ENCODE measurements at places on chromosomes 6 and 20.

DNA sequence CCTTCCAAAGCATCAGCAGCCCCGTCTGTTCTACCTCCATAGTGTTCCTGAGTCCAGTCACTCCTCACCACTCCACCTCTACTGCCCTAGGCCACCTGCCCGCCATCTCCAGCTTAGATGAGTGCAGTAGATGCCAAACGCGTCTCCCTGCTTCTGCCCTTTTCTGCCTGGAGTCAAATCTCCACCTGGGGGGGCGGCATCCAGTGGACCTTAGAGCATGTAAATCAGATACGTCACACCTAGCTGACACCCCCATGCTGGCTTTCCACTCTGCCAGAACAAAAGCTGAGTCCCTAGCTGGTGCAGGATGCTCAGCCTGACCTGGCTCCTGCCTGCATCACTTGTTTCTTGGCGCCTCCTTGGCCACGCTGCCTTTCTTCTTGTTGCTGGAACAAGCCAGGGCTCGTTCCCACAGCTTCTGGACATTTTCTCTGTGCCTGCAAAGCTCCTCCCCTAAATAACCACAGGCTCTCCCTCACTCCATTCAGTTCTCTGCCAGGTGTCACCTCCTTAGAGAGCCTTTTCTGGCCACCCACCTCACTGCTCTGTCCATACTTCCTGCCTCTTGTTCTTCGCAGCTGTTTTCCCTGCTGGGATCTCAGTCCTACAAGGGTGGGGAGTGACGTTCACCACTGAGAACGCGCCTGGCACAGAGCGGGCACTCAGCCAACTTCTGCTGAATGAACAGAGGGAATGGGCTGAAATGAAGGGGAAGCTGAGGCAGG, 5.8 kb downstream of the DDR1 start:
- no peak for DNase-seq

DNA sequence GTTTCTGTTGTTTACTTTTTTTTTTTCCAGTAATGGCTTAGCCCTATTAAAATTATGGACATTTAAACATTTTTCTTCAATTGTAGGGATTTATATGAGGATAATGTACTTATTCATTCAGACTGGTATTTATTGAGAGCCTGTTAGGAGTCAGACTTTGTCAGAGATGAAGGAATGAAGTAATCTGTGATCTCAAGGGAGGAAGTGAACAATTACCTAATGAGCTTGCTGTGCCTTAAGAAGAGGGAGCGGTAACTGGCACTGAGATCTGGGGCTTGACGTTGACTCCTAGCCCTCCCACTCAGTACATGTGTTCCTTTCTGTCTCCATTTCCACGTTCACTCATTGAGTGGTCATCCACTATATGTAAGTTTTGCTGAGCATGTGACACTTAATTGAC, 12.6 kb downstream of the AFDN start:
- no peak for DNase-seq

DNA sequence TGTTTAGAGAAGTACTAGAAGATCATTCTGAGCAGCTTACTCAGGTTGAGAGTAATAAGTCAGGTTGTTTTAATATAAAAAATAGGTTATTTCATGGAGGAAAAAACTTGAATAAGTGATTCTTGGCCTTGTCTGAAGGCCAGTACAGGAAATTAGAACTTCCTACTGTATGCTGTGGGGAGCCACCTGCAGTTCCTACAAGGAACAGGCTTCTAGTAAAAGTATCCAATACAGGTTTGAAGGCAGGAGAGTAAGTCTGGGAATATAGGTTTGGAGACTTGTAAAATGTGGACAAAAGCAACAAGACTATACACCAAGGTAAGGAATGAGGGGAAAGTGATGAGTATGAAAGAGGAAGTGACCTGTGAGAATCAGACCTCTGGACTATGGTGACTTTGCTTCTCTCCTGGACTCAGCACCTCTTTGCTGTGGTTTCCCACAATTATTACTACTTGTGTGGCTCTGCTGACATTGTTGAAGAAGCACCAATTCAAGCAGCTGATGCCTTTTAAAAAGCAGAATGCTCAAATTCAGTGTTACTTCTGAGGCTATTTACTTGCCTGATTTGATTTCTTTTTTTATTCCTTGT, 278.6 kb downstream of the TBC1D7 start:
- no peak for DNase-seq

- no peak for DNase-seq
Measured at GRCh38 chr6:101765281-101765680, 371.8 kb downstream of the GRIK2 start.

DNA sequence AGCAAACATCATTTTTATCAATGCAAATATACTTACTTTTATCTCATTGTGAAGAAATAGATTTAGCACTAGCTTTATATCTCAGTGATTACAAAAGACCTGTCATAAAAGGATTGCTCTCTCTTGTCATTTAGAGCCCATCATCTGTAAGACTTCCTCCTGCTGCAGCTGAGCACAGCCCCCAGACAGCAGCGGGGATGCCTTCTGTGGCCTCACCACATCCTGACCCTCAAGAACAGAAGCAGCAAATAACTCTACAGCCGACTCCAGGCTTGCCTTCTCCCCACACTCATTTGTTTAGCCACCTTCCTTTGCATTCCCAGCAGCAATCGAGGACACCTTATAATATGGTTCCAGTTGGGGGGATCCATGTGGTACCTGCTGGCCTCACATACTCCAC, 127.0 kb upstream of the EDN1 start:
- peak; percentile 55 for DNase-seq

- DNase-seq = no peak
Measured at GRCh38 chr20:42857446-42857845, 332.3 kb downstream of the PTPRT start.

GRCh38 chr6:98920904-98921431, 26.8 kb downstream of the FBXL4 start:
- DNase-seq = no peak

- DNase-seq = no peak
Measured at GRCh38 chr6:39100358-39100757, 14.6 kb downstream of the SAYSD1 start.

DNA sequence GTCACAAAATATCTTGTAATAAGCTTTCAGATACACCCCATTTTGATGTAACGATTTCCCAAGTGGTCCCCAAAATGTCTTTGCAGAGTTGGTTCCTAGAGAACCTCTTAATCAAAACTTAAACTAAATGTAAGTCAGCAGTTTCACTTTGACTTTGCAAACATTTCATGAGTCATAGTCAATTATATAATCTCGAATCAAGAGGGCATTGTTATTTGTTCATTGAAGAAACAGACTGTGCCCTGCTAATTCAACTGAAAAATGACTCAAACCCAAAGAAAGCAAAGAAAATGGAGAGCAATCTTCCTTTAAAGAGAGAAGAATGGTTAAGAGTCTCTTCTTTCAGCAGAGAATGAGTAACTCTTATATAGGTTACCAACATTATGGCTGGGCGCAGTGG, 58.3 kb downstream of the IPCEF1 start:
- no peak for DNase-seq

DNA sequence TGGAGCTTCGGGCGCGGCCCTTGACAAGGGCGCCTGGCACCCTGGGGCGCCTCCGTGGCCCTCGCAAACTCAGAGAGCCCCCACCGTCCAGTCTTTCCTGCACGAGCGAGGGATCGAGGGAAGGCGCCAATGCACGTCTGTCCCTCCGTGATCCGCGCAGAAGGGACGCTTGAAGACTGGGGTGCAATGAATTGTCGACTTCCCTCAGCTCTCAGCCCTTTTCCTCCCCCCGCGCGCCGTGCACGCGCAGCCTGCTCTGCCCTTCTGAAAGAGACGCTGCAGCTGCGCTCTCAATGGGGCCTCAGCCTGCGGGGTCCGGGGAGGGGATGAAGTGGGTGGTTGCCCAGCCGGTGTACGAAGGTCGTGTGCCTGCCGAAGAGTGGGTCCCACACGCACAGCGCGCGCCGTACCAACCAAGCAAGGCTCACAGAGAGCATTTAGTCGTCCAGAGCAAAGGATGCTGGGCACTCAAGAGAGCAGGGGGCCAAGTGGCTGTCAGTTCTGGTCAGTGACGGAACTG, 5.5 kb upstream of the SOX4 start:
- DNase-seq = no peak

DNA sequence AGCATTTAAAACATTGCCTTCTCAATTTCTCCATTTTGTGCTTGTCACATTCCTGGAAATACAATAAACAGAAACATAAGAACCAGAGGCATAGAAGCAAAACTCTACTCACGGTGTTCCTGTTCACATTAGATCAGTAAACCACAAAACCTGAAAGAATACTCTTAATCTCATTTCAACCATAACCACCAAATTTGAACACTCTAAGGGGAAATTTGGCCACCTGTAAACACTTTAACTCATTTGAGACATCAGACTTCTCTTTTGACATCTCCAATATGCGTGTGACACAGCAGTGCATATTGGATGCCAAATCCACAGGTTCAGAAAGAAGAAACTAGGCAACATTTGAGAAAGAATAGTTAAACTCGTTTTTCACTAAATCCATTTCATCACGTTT, 153.8 kb upstream of the IRAK1BP1 start:
- no peak for DNase-seq

- no peak for DNase-seq
Measured at GRCh38 chr6:56708810-56709597, 66.3 kb upstream of the DST start.

- DNase-seq = no peak
Measured at GRCh38 chr6:155424181-155424580, 31.5 kb downstream of the NOX3 start.

GRCh38 chr6:148435386-148435785, 92.7 kb downstream of the SASH1 start:
- DNase-seq = no peak

- no peak for DNase-seq
Measured at GRCh38 chr6:80356000-80356399, 249.5 kb downstream of the BCKDHB start.

- no peak for DNase-seq
Measured at GRCh38 chr20:19913927-19914614, 103.1 kb upstream of the NAA20 start.

- DNase-seq = no peak
Measured at GRCh38 chr20:20808016-20808415, 95.6 kb upstream of the RALGAPA2 start.

Measured in CD4-positive, alpha-beta T cell treated with Interleukin-6 at 100 ng/mL for 8 hours (primary cell).